Activated naive CD8-positive, alpha-beta T cell treated with anti-CD3 and anti-CD28 coated beads for 36 hours (primary cell): ENCODE measurements at places on chromosomes 3 and 15. TPM values are rescaled to one million over a fixed set of nuclear protein-coding genes. Genes with fewer than 3 reads are reported as not detected.

Gene P2RY1
- 0.74 TPM for total RNA-seq

Gene RPN1
- 149 TPM for total RNA-seq

- no peaks in the 10 kb centered on the region for H3K27me3 ChIP-seq
- H3K27ac ChIP-seq = no peak overlapping the region
- H3K4me1 ChIP-seq = no peaks in the 10 kb centered on the region
Measured at GRCh38 chr3:103968131-103968530, 1398.6 kb upstream of the ALCAM start.

GRCh38 chr3:152360302-152360701, 91.6 kb downstream of the MBNL1 start:
- H3K27me3 ChIP-seq = no peaks in the 10 kb centered on the region
- no peak for DNase-seq
- H3K4me3 ChIP-seq = no peak overlapping the region
- peak overlapping the region; percentile 23 for H3K27ac ChIP-seq

- H3K27me3 ChIP-seq = no peaks in the 10 kb centered on the region
- peak overlapping the region; percentile 98 for H3K27ac ChIP-seq
- peaks cover 57% of the 10 kb centered on the region for H3K36me3 ChIP-seq
- DNase-seq = no peak
- H3K4me1 ChIP-seq = peaks cover 89% of the 10 kb centered on the region
Measured at GRCh38 chr3:4850928-4851265, 128.3 kb upstream of the BHLHE40 start.

GRCh38 chr15:28984421-28985315, 98.9 kb downstream of the APBA2 start:
- DNase-seq = peak; percentile 52
- H3K4me3 ChIP-seq = peak overlapping the region; percentile 58
- peaks cover 41% of the 10 kb centered on the region for H3K4me1 ChIP-seq
- peaks cover 14% of the 10 kb centered on the region for H3K36me3 ChIP-seq
- peak overlapping the region; percentile 79 for H3K27ac ChIP-seq
- H3K27me3 ChIP-seq = no peaks in the 10 kb centered on the region

DNA sequence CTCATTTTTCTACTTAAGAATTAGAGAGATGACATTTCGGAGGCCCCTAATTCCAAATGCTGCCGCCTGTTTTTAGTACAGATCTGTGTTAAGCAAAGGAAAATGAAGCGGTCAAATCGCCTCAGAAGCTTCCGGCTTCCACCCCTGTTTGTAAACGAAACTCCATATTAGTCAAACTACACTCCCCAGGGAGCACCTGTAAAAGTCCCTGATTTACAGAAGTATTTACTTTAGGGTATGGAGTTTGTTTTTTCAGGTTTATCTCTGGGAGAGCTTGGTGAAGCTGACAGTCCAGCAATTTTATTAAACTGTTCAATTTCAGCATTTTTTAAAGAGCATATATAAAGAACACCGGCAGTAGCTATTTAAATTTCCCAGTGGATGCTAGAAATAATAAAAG, 319.8 kb downstream of the FHIT start:
- peaks cover 5% of the 10 kb centered on the region for H3K36me3 ChIP-seq
- peaks cover 3% of the 10 kb centered on the region for H3K4me1 ChIP-seq
- H3K27ac ChIP-seq = no peak overlapping the region
- DNase-seq = no peak
- no peaks in the 10 kb centered on the region for H3K27me3 ChIP-seq
